ENCODE measurements at places on chromosomes 4 and X. TPM values are rescaled to one million over a fixed set of nuclear protein-coding genes. Genes with fewer than 3 reads are reported as not detected.

GRCh38 chrX:39721566-39722279 lies 376.0 kb downstream of the BCOR start:
- no peak for DNase-seq

GRCh38 chr4:86755388-86755787 lies 93.8 kb downstream of the SLC10A6 start:
- DNase-seq, result no peak

GRCh38 chr4:148015468-148015867 lies 283.6 kb downstream of the ARHGAP10 start:
- DNase-seq, result no peak

- no peak for DNase-seq
Measured at GRCh38 chrX:40064055-40064597, 33.6 kb downstream of the BCOR start.

SYP gene
- total RNA-seq, result 3.5 TPM

DNA sequence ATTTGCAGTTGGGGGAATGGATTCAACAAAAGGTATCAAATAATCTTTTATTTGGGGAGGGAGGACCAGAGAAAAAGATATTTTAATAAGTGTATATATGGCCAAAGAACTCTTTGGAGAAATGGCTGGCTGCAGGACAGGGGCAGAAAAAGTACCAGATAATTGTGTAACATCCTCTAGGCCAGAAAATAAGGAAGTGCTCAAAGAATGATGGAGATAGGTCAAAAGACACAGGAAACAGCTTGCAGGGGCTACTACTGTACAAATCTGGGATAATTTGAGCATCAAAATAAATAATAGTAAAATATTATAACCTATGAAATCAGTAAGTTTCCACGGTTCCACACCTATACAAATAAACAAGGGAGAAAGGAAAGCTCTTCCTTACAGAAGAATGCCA lies 34.8 kb downstream of the KLHL5 start:
- no peak for DNase-seq

GRCh38 chr4:56981795-56982201 lies 3.1 kb downstream of the POLR2B start:
- DNase-seq, result no peak

DNA sequence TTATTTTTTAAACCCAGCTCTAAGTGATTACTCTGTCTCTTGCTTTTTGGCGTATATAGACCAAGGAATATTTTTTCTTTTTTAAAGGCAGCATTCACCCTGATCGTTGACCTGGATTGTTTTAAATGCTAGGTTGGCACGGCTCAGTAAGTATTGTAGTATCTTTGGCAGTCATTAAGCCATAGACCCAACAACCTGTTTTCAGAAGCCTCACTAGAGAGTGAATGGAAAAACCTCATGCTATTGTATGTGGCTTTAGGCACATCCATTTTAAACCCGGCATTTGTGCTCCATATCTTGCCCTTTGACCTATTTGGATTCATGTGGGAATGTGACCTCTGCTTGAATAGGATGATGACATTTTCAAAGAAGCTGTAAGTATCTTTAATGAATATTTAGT lies 183.9 kb downstream of the SNCA start:
- no peak for DNase-seq

GABRB1 gene
- 1.1 TPM for total RNA-seq

GPR82 gene
- total RNA-seq, result 0.31 TPM
